Activated naive CD8-positive, alpha-beta T cell treated with anti-CD3 and anti-CD28 coated beads, Interleukin-2, amount 10 ng/mL, durations not matched to agents 7 days and 5 days (primary cell): ENCODE measurements at places on chromosomes 6 and 20. TPM values are rescaled to one million over a fixed set of nuclear protein-coding genes. Genes with fewer than 3 reads are reported as not detected.

DNA sequence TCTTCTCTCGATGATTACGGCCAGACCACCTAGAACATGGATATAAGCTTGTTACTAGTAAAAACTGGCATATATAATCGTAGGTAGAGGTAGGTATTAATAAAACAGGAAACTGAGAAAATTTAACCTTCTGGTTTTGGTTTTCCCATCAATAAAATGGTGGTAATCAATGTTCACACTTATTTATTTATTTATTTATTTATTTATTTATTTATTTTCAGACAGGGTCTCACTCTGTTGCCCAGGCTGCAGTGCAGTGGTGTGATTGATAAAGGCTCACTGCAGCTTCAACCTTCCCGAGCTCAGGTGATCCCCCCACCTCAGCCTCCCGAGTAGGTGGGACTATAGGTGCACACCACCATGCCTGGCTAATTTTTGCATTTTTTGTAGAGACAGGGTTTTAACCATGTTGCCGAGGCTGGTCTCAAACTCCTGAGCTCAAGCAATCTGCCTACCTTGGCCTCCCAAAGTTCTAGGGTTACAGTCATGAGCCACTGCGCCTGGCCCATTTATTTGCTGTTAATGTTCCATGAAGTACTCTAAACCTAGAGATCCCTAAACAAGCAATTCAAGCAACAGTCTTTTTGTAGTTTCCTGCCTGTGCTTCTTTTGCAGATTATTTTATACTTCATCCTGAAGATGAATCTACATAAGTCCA is 11.5 kb downstream of the TOMM6 start:
- no peak for DNase-seq

GRCh38 chr6:2958776-2959175 is 12.6 kb downstream of the SERPINB6 start:
- DNase-seq: no peak

- no peak for DNase-seq
Measured at GRCh38 chr6:52577778-52578463, 1.1 kb upstream of the TRAM2 start.

GRCh38 chr6:82957171-82957867 is 108.3 kb downstream of the UBE3D start:
- no peak for DNase-seq

TRDN gene
- not detected for total RNA-seq
